ENCODE measurements at places on chromosomes 5 and 9.

GRCh38 chr5:152641970-152642805, 237.1 kb upstream of the NMUR2 start:
- no peak for DNase-seq

DNA sequence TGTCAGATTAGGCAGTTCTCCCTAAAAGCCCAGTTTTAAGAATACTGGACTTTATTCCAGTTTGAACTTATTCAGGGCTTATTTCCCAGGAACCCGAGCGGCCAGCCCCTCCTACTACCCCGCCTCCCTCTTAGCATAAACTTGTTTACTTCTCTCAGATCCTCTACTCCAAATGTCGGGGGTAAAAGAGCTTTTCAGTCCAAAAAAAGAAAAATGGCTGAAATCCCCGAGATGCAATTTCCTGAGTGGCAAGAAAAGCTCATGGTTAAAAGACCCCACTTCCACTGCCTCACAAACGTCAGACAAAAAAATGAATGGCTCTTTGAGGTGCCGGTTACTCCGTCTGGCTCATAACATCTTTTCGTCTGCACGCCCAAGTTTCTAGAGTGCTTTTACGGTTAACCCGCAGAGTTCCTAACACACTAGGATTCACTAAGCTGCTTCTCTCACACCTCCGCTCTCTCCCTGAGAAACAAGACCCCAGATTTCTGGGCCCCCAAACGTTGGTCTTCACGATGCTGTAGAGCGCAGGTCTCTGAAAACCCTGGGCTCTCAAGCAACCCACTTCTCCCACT, 402 bp downstream of the BRD8 start:
- DNase-seq: no peak

GRCh38 chr9:95834281-95834907, 41.1 kb upstream of the ERCC6L2 start:
- no peak for DNase-seq

- no peak for DNase-seq
Measured at GRCh38 chr5:81787474-81788242, 36.8 kb upstream of the SSBP2 start.

- no peak for DNase-seq
Measured at GRCh38 chr5:27252911-27253310, 214.5 kb upstream of the CDH9 start.

- DNase-seq: no peak
Measured at GRCh38 chr9:5326893-5327548, 12.7 kb downstream of the RLN1 start.

- no peak for DNase-seq
Measured at GRCh38 chr5:107860044-107860443, 189.3 kb upstream of the EFNA5 start.

DNA sequence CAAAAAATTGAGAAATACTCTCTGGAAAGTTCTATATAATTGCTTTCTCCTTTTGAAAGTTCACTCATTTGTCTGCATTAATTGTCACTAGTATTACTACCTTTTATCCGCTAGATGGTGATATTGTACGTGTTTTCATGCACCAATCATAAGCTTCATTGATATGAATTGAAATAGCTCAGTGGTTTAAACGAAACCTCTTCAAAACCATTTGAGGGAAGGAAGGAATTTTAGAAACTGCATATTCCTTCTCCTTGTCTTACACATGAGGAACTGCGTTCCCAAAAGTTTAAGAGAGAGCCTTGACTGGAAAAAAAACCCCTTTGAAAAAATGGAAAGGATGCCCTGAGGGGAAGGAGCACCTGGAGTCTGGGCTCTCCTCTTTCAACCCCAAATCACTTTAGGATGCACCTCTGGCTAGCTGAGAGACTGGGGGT, 98.6 kb downstream of the YTHDC2 start:
- no peak for DNase-seq

GRCh38 chr9:129403779-129404620, 216.9 kb downstream of the C9orf50 start:
- DNase-seq: no peak

DNA sequence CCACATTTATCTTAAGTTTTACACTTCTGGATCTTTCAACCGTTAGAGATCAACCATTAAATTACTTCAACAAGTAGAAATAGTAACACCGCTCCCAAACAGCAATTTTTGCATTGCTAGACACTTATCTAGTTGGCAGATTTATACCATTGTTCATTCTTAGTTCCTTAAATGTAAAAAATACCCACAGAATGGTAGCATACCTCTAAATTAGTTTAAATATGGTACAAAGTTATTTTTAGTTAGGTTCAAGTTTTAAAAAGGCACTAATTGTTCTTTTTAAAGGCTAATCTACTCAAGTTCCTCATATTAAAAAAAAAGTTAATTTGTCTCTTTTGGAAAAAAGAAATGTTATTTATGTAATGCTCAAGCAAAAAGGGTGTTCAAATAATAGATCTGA, 8.1 kb downstream of the PFDN1 start:
- DNase-seq: no peak

DNA sequence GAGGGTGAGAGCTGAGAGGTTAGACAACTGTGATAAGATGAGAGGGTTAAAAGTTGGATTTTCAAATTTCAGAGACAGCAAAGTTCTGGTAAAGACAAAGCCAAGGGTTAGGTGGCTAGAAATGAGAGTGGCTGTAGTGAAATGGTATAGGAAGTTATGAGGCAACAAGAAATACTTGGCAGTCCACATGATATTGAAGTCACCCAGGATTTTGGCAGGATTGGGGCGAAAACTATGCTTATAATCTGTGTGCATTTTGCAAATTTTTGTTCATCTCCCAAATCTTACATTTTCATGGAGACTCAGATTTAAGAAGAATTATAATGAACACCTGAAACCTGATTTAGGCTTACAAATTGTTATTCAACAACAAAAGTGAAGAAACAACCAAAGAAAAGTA, 35.6 kb downstream of the C9 start:
- DNase-seq: no peak

DNA sequence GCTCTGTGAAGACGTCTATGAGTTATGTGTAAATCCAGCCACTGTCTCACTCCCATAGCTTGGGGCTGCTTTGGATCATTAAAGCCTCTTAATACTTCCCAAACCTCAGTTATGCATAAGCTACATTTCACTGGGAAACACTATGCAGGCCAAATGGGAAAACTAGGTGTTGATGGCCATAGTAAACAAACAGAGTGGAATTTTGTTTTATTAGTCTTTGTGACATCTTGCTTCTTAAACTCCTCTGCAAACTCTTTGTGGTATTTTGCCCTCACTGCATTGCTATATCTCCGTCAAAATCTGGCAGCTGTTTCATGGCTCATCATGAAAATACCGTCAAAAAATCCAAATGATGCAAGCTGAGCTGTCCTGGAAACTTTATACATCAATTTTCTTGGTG, 167.2 kb upstream of the HMHB1 start:
- DNase-seq: no peak

All from brain pericyte (primary cell).